ENCODE measurements at places on chromosomes 13 and 19.

GRCh38 chr13:51869916-51870315 lies 8.1 kb downstream of the CCDC70 start:
- DNase-seq, result peak; percentile 29

DNA sequence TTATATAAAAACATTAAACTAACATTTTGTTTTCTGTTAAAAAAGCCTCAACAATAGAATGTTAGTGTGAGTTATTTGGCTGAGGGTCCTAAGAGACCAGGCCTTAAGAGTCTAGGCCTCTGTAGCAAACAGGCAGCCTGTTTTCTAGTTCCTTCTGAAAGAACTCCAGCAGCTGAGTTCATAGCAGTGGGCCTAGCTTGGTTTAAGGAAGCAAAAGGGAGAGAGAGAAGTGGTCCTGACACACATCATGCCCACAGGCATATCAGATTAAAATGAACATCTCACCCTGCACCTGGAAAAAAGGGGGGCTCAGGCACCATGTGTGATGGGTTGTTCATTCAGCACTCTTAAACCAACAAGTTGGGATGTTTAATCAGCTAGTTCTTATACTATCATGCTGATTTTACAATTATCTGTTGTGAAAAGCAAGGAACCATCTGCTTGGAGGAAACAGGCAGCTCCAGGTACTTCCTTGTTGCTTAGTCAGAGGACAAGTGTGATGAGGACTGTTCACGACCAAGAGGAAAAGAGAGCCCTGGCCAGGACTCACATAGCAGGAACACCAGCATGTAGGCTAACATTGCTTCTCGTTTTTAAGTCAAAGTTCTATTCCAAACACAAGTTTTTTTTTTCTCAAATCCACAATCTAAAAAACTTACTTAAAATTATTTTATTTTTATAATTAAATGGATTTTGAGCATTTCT lies 81.3 kb upstream of the FRY start:
- no peak for DNase-seq

GRCh38 chr19:10431254-10431942 lies 11.1 kb downstream of the PDE4A start:
- DNase-seq, result no peak

DNA sequence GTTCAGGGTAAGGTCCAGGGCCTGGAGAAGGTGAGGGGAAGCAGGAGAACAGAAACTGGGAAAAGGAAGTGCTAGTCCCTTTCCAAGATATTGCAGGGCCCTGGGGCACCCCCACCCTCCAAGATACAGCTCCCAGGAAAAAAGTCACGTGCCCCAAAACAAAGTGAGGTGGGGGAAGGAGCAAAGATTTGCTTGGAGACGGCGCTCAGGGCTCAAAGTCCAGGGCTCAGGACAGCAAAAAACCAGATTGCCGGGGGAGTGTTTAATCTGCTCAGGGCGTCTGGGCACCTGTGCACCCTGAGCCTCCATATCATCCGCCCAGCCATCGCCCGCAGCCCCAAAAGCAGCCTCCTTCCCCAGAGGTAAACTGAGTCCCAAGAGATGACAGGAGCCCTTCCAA lies 6.3 kb downstream of the SMIM24 start:
- no peak for DNase-seq

GRCh38 chr19:29631450-29631849 lies 25.4 kb downstream of the POP4 start:
- DNase-seq, result no peak
